PC-9 (cell line): ENCODE measurements at places on chromosomes 5 and 9. TPM values are rescaled to one million over a fixed set of nuclear protein-coding genes. Genes with fewer than 3 reads are reported as not detected.

Gene ADAMTS16
- total RNA-seq: 26.4 and 27.2 TPM in 2 replicates

Gene ZNF474
- not detected in 2 replicates for total RNA-seq

DNA sequence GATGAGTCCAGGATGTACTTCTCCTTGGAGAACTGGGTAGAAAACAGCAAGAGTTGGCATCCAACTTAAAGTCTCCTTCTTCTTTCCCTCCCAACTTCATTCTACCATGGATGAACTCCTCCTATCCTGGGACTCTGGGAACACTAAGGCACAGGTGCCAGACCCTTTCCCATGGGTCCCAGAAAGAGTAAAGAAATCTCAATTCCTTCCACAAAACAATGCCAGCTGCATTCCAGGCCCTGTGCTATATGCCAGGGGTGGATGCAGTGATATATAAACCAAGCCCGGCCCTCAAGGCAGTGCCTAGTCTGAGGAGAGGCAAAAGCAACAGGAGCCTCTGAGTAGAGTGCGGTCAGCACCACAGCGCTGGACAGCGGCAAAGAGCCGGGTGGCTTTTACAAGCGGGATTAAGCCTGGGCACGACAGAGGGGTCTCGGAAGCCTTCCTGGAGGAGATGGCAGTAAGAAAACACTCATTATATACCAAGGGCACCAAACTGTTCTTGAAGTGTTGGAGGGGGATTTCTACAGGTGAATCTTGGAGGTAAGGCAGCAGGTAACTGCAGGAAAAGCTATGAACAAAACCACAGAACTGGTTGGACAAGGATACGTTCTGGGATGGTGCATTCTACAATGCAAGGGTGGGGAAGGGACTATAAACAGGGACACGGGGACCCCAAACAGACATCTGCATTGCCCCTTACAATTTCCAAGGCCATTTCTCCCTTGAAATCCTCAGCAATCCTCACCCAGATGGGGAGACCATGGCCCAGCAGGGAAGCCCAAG, 16.4 kb upstream of the TOR2A start:
- no peak for DNase-seq
- peaks cover 75% of the 10 kb centered on the region for H3K27me3 ChIP-seq
- no peak overlapping the region for H3K4me3 ChIP-seq
- no peaks in the 10 kb centered on the region for H3K4me1 ChIP-seq
- H3K36me3 ChIP-seq: no peaks in the 10 kb centered on the region

DNA sequence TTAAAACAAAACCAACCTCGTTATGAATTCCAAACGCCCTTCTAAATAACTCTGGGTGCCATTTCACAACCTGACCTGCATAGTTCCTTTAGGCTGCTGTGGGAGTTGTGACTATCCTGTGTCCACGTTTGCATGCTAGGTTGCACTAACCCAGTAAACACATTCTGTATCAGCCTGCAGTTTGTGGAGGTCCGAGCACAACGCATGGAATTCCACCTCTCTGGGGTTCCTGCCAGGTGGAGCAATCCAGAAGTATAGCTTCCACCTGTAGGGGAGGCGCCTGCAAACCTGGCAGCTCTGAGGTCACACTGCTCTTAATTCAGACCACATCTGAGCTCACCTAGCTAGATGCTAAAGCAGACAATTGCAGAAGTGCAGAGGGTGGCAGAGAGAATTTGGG, 57.2 kb downstream of the MARCHF3 start:
- no peaks in the 10 kb centered on the region for H3K4me1 ChIP-seq
- no peaks in the 10 kb centered on the region for H3K27me3 ChIP-seq
- no peak overlapping the region for H3K27ac ChIP-seq
- no peak overlapping the region for H3K4me3 ChIP-seq

- H3K4me3 ChIP-seq: no peak overlapping the region
- no peaks in the 10 kb centered on the region for H3K27me3 ChIP-seq
- no peaks in the 10 kb centered on the region for H3K36me3 ChIP-seq
- H3K27ac ChIP-seq: no peak overlapping the region
Observed at GRCh38 chr9:96270236-96270744, 31.7 kb downstream of the HSD17B3 start.

DNA sequence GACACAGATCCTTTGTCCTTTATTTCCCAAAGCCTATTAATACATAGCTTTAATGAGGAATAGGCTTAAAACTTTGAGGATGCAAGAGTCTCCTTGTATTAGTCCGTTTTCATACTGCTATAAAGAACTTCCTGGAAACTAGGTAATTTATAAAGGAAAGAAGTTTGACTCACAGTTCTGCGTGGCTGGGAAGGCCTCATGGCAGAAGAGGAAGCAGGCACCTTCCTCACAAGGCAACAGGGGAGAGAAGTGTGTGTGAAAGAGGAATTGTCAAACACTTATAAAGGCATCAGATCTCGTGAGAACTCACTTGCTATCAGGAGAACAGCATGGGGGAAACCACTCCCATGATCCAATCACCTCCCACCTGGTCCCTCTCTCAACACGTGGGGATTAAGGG, 5.4 kb upstream of the CLK4 start:
- H3K4me1 ChIP-seq: peaks cover 42% of the 10 kb centered on the region
- H3K27me3 ChIP-seq: no peaks in the 10 kb centered on the region
- H3K36me3 ChIP-seq: no peaks in the 10 kb centered on the region
